Stimulated activated CD8-positive, alpha-beta memory T cell treated with anti-CD3 and anti-CD28 coated beads, Interleukin-7, amount 100 ng/mL, for 48 hours (primary cell): ENCODE measurements at places on chromosomes 4 and X.
A peak's percentile ranks its signal among the peaks of the same experiment; 100 is the strongest.

DNA sequence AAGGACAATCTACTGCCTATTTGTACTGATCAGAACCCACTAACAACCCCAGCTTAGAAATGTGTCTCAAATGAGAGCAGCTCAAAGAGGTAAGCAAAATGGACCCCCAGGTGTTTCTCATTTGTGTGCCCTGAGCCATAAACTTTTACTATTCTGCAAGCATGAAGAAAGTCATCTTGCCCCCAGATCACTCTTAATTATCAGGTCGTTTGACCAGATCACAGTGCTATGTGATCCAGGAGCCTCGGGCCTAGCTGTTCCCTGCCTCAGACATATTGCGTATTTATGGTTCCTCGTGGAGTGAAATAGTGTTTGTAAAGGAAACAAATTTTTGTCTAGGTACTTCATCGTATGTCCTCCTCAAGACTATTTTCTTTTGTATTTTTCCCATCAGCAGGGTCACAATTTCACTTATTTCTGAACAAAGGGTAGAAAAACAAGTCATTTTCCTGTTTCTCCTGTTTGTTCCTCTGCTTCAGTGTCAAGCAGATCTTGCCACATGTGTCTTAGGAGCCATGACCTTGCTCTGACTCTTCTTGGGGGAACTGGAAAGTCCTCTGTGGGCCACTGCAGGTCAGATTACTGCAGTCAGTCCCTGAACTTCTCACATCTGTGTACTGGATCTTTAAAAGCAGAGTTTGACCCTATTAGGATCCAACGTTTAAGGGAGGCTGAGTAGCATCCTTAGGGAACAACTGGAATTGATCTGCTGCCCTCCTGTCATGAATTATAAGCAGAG, 194.9 kb downstream of the PALLD start:
- no peak for DNase-seq

- DNase-seq, result no peak
Measured at GRCh38 chrX:72137846-72138495, 6.3 kb upstream of the RTL5 start.

GRCh38 chr4:5705647-5706320, 2.6 kb downstream of the EVC2 start:
- no peak for DNase-seq

DNA sequence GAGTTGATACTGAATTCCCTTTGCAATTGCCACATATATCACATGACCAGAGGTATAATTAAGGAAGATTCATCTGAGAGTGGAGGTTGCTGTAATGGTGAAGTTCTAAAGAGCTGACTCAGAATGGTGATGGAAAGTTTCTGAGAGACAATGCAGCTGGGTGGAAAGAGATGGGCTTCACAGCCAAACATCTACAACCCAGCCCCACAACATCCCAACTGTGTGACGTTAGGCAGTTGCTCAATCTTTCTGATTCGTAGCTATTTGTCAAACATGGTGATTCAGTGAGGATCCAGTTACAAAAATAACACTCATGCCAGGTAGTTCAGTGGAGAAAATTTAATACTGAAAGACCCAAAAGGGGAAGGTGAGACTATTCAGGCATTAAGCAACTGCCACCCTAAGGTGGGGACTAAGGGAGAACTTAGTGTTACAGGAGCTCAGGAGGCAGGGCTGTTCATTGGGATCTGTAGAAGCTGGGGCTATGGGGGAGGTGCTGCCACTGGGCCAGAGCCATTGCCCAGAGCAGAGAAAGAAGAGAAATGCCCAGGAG, 6.9 kb upstream of the AFF1 start:
- DNase-seq, result no peak

GRCh38 chr4:40995850-40996249, 218.5 kb downstream of the APBB2 start:
- no peak for DNase-seq

DNA sequence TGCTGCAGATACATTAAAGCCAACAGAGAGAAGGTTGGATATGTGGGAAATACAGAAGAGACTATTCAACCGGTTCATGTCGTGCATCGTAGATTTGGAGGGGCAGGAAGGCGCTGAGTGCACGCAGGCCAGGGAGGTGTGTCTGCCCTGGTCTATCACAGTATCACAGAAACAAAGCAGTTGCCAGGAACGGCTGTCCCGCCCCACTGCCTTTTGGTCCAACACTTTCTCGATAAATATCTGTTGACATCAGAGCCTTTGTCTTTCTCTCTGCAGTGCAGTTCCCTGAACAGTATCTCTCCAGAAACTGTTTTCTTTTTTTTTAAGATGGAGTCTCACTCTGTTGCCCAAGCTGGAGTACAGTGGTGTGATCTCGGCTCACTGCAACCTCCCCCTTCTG, 151.1 kb upstream of the BCOR start:
- DNase-seq, result no peak

DNA sequence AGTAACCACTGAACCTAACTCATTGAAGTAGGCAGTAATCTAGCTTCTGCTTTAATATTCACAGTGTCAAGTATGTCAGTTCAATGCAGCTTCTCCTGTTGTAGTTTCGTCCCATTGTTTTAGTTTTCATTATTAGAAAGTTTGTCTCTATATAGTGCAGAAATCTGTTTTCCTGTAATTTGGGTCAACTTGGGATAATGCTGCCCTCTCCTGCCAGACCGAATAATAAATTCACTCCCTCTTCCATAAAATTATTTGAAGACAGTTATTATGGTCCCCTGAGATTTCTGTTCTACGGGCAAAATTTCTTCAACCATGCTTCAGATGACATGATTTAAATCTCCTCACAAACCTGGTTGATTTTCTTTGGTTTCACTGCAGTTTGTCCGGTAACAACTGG, 4.6 kb upstream of the LUZP4 start:
- no peak for DNase-seq

DNA sequence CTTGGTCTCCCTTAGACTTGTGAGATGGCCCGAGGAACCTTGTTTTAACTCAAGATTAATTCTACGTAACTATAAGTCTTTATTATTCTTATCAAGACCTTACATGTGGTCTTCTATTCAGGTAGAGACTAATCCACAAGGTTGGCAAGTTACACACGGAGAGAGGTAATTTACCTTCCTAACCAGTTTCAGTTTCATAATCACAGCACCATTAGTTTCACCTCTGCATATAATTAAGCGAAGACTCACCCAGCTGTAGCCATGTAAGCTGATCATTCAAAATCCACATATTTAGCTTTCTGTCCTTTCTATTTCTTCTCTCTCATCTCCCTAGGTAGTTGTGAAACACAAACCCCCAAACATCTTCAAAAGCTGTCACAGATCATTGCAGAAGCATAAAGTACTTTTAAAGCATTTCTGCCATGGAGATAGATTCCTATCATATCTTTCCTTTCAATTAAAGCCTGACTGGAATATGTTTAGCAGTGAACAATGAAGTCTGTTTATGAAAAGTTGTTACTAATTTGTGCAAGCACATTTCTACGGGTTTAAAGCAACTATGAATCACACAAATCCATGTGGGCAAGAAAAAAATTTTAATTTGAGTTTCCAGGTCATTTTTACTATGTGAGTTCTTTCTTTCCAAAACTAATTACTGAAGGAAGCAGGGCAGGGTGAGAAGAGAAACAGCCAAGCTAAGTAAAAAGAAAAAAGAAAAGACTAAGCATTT, 78.5 kb downstream of the BTC start:
- no peak for DNase-seq

GRCh38 chrX:139766545-139766983, 58.6 kb upstream of the MCF2 start:
- no peak for DNase-seq

DNA sequence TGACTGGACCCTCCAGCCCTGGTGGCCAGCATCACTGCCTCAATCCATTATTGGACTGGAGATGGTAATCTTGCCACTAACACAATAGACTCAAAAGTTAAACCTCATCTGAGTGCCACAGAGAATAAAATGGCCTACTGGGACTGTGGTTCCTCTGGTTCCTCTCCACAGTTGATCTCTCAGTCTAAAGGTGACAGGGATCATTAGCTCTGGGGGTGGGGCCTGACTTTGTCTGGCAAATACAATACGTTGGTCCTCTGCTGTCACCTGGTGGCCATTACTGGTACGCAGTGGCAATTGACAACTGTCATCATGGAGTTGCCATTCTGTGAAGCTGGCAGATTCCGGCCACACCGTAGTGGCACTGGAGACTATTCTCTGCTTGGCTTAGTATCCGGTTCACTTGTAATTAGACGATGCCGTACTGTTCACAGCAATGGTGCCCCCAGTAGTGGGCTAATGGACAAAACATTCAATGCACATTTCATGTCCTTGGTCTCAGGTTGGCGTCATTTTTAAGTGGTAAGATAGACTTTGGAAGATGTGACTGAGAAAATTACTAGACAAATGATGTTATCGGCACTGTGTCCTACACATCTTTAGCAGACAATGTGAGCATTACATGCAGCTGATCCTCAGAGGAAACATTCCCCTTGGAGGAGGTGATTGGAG, 6.7 kb downstream of the FGFBP2 start:
- DNase-seq, result peak; percentile 79

- no peak for DNase-seq
Measured at GRCh38 chr4:185405296-185405999, 8.8 kb downstream of the ANKRD37 start.
